Activated CD8-positive, alpha-beta memory T cell treated with anti-CD3 and anti-CD28 coated beads, Interleukin-2, amount 10 ng/mL, durations not matched to agents 7 days and 5 days (primary cell): ENCODE measurements at places on chromosomes 13 and 19.

DNA sequence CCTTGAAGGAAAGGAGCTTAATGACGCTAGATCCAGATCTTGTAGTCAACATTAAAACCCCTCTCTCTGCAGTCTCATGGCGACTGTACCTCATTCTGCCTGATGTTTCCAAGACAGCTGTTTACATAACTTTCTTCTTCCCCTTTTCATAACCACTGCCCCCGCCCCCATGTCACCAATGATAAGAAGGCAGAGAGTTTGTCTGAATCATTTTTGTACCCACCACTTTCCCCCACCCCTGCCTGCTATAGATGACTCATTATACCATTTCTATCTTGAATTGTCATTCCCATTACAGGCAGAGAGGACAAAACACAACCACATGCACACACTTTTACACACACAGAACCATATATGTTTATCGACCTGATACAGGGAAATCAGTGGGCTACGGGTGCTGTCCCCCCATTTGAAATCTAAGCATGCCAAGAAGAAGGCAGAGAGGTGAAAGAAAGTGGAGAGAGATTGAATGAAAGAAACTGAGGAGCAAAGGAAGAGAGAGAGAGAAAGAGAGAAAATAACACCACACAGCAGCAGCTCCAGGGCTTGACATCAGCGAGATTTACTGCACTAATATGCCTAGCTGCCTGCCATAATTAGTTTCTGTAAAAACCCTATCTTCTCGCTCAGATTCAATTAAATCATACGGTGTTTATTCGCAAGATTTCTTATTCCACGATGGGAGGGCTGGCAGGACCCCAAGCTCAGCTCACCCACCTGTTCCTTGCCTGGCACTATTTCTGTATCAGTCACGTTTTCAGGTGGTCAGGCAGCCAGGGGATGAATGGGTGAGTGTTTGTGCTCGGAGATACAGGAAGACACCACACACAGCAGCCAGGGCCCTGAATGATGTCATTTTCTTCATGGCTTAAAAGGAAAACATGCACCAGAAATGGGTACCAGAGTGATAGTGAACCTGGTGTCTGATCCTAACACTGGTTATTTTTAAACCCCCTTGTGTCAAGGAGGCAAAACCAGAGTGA, 114.3 kb upstream of the SERP2 start:
- DNase-seq = peak; percentile 82

DNA sequence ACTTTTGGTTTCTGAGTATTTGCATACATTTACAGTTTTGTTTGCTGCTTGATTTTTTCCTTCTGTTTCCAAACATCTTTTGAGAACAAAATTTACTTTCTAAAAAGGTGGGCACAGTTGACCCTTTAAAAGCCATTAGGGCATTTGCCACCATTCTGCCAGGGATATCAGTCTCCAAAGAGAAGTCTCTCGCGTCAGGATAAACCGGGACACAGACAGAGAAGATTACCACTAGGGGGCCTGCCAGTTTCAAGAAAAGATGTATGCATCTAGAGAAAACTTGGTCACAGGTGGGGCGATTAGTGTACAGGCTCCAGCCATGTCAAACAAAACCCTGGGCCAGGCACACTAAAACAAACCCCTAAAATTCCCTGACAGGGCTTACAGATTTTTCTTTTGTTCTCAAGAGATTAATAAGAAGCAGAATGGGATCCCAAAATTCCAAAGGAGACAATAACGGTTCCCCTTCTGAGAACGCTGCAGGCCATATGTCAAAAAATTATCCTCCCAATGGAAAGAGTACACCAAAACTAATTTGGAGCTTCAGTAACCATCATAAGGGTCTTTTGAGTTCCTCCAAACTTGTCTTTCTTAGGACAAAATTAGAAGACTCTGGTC, 10.7 kb upstream of the PABPC3 start:
- DNase-seq = no peak

DNA sequence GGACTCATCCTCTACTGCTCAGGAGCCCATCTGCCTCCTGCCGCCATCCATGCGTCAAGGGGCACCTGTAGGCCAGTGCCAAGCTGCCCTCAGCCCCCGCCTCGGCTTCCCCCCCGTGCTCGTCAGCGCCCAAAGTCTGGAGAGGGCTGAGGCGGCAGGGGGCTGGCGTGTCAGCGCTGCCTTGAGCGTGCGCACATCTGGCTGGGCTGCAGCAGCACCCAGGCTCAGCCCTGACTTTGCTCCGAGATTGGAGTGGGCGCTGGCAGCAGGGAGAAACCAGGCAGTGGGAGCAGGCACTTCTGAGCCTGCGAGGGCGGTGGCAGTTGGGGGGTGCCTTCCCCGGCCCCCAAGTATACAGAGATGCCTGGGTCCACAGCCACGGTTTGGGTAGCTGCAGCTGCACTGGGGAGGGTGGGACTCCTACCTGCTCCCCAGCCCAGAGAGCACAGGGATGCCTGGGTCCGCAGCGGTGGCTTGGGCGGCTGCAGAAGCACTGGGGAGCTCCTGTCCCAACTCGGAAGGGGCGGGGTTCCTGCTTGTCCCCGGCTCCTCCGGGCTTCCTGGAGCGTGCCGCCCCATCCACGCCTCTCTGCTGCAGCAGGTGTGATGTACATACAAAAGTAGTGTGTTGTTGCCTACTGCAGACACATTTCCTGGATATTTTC, 44.8 kb upstream of the LPAR6 start:
- DNase-seq = no peak

DNA sequence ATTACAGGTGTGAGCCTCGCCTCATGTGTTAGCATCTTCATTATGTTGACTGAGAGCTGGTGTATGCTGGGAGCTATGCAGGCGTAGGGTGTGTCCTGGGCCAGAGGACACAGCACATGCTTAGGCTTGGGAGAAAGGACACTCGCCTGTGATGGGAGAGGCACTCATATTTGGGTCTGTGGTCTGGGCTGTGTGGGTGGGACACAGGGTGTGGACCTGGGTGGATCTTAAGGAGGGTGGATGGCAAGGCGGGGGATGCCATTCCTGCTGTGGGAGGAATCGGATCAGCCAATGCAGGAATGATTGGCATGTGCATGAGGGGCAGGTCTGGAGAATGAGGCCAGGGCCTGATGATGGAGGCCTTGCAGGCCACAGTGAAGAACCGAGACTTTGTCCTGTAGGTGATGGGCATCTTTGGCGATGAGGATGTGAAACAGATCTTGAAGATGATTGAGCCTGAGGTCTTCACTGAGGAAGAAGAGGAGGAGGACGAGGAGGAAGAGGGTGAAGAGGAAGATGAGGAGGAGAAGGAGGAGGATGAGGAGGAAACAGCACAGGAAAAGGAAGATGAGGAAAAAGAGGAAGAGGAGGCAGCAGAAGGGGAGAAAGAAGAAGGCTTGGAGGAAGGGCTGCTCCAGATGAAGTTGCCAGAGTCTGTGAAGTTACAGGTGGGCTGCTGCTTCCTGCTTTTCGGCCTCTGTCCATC, 55.4 kb downstream of the RYR1 start:
- no peak for DNase-seq

- DNase-seq = no peak
Observed at GRCh38 chr13:51524312-51524711, 60.0 kb upstream of the WDFY2 start.

DNA sequence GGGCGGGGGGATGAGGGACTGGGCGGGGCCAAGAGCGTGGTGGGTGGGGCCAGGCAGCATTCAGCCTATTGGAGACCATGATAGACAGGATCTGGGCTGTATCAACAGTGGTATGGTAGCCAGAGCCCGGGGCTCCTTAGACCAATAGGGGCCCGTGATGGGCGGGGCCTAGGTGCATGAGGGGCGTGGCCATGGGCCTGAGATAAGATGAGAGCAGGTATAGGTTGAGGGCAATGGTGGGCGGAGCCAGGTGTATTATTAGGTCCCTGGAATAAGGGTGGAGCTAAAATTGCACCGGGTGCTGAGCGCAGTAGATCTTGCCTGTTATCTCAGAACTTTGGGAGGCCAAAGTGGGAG, 5.3 kb downstream of the ABCA7 start:
- DNase-seq = peak; percentile 86

- no peak for DNase-seq
Observed at GRCh38 chr13:96999091-96999490, 4.8 kb upstream of the OXGR1 start.

- no peak for DNase-seq
Observed at GRCh38 chr19:46384396-46384795, 29.0 kb downstream of the CCDC8 start.

- no peak for DNase-seq
Observed at GRCh38 chr19:39438270-39438934, 2.7 kb upstream of the RPS16 start.

- DNase-seq = no peak
Observed at GRCh38 chr13:22198001-22198400, 527.1 kb downstream of the FGF9 start.

DNA sequence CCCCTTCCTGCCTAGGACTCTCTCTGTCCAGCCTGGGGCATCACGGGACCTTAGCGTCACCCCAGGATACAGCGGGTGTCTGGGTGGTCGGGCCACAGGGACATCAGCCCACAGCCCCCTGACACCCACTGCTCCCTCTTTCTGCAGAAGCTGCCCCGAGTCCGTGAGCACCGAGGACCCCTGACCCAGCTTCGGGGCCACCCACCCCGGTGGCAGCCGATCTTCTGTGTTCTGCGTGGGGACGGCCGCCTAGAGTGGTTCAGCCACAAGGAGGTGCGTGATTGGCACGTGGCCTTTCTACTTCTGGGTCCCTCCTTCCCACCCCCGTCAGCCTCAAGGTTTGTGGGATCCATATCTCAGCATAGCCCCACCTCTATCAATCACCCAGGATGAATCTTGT, 20.7 kb downstream of the PGLS start:
- no peak for DNase-seq

DNA sequence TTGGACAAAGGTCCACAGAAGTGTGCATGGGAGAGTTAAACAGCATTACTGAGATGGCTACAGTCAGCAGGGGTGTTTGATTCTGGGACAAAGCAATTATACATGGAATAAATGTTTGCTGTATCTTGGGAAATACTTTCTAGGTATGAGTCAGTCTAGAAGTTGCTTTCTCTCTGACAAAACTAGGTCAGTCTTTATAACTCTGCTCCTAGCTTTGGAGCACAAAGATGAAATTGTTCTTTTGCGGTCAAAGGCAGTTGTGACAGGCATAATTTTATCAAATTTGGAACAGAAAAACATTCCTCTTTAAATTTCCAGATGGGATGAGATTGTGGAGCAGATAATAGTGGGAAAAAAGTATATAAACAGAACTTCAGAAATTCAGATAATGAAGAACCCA, 1045.4 kb upstream of the MIR17HG start:
- DNase-seq = no peak

- no peak for DNase-seq
Observed at GRCh38 chr13:47859165-47859564, 141.9 kb downstream of the SUCLA2 start.

DNA sequence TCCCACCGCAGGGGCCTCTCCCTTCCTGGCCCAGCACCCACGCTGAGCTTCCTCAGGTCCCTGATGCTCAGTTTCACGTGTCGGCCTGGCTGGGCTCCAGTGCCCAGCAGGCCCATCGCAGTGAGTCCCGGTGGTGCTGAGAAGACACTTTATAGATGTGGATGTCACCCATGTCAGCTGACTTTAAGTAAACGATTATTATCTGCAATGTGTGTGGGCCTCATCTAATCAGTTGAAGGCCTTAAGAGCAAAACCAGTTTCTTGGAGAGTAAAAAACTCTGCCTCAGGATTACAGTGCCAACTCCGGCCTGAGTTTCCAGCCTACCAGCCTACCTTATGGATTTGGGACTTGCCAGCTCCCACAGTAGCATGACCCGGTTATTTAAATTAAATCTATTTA, 17.3 kb upstream of the SMIM17 start:
- DNase-seq = no peak

- no peak for DNase-seq
Observed at GRCh38 chr19:49339301-49340068, 4.3 kb downstream of the CD37 start.

DNA sequence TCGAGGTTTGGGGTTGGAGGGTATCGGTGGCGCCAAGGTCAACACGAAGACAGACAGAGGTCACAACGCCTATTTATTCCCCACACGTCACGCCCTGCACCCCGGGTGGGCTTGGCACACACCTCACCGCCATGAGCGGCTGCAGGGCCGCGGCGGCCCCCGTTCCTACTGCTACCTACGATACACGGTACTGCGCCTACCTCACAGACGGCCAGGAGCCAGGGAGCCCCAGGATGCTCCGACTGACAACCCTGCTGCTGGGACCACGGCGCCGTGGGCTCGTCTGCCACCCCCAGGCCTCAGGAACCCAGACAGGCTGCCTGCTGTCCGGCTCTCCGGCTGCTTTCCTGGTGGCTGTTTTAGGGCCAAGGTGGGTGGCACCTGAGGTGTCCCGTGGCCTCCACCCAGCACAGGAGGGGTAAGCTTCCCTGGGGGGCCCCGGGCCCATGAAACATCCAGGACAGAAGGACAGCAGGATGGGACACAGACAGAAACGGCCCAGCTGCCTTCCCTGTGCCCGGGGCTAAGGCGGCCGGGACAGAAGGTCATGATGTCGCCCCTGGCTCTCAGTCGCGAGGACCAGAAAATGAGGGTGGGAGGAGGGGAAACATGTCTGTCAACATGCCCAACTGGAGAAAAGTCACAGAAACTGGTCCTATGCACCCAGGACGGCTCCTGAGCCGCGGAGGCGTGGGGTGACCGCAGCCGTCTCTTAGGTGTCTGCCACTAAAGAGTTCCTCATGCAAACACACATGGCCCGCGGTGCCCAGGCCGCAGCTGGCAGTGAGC, 15.0 kb upstream of the SLC39A3 start:
- no peak for DNase-seq

- DNase-seq = no peak
Observed at GRCh38 chr19:5637971-5638370, 15.1 kb downstream of the SAFB start.

DNA sequence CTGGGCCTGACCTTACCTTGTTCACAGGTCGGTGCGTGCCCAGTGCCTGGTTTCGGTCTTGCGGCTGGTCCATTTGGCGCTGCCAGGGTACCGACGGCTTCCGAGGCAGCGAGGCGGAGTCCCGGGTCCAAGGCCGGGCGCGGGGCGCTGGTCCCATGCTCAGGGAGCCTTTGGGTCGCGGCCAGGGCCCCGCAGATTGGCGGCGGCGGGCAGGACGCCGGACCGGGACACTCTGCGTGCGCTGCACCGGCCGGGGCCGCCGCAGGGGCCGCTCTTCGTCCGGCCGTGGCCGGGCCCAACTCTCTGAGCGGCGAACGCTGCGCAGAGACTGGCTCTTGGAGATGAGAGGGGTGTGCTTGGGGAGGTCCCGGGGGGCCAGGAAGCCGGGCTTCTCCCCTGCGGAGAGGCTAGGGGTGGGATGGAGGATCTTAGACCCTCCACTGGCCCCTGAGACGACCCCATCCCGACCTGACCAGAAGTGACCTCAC, 3.4 kb upstream of the WIZ start:
- no peak for DNase-seq

GRCh38 chr13:29597706-29598105, 2.2 kb upstream of the SLC7A1 start:
- no peak for DNase-seq
